ENCODE measurements at places on chromosomes 5 and 9. TPM values are rescaled to one million over a fixed set of nuclear protein-coding genes. Genes with fewer than 3 reads are reported as not detected.

- DNase-seq, result no peak
Measured at GRCh38 chr5:61286446-61287132, 45.5 kb upstream of the ZSWIM6 start.

- no peak for DNase-seq
Measured at GRCh38 chr5:50647726-50648125, 18.7 kb upstream of the PARP8 start.

DNA sequence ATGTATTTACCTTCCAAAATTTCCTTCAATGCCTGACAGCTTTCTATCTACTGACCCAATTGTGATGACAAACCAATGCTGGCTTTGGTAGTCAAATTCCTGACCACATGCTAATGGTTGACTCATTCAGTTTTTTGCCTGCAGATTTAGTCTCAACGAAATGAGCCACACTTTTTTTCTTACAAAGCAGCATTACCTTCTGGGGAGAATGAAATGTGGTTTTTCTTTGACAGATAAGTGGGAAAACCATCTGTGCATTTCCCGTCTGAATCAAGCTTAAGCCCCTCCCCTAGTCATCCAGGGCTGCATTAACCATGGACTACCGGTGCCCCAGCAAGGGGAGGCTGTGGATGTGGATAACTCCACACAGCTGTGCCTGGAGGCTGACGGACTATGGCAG lies 99.6 kb upstream of the TAF11L2 start:
- DNase-seq, result no peak

GRCh38 chr9:115374724-115375268 lies 256.8 kb upstream of the TNC start:
- no peak for DNase-seq

GRCh38 chr9:89603767-89604665 lies 796 bp upstream of the GADD45G start:
- peak; percentile 87 for DNase-seq

- no peak for DNase-seq
Measured at GRCh38 chr5:54669285-54669684, 151.7 kb downstream of the SNX18 start.

GRCh38 chr5:174245516-174246075 lies 200.1 kb downstream of the NSG2 start:
- no peak for DNase-seq

DNA sequence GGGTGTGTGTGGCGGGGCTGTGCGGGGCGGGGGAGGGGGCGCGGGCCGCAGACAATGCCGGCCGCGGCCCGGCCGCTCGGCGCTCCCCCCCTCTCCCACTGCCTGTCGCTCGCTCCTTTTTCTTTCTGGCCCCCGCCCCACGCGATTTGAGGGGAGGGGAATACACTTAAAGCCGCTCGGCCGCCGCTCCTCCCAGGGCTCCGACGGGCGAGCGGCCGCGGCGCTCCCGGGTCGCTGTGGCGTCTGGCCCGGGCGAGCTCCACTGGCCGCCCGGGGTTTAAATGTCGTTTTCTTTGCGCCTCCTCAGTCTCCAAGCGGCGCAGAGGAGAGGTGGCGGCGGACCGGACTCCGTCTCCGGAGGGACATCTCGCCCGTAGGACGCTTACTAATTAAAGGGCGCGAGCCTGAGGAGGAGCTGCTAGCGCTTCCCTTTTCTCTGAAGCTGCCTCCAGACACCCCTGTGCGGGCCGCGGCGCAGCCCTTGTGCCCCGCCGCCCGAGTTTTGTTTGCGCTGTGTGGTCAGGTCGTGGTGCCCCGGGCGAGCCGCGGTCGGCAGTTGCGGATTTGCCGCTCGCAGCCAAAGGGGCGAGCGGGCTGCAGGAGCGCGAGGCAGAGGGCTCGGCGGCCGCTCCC lies 1.4 kb downstream of the ZSWIM6 start:
- peak; percentile 30 for DNase-seq

Gene ECPAS
- total RNA-seq, result 509 TPM

Gene KIF12
- total RNA-seq, result not detected

Gene FCN1
- total RNA-seq, result 3.4 TPM

All from gastrocnemius medialis (tissue), 4 donors.